ENCODE measurements at places on chromosomes 11 and 22. TPM values are rescaled to one million over a fixed set of nuclear protein-coding genes. Genes with fewer than 3 reads are reported as not detected.
A peak's percentile ranks its signal among the peaks of the same experiment; 100 is the strongest.

DNA sequence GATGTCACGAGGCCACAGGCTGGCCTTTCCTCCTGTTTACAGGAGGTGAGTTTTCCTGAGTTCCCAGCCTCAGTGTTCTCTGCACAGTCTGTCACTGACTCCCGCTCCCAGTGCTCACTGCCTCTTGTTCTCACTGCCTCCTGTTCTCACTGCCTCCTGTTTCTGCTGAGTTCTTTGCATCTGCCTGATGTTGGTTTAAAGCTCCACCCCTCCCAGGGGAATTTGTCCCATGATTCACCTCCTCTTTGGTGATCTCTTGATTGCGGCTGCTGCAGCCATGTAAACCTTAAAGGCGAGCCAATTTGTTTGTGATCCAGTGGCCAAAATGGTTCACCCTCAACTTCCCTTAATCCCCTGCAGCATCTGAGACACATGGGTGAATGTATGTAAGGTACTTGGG, 6.0 kb upstream of the TUBA8 start:
- peak overlapping the region; percentile 43 for H3K4me3 ChIP-seq
- H3K27me3 ChIP-seq = peaks cover 5% of the 10 kb centered on the region
- peaks cover 25% of the 10 kb centered on the region for H3K4me1 ChIP-seq
- peak overlapping the region; percentile 27 for H3K27ac ChIP-seq
- peaks cover 48% of the 10 kb centered on the region for H3K36me3 ChIP-seq
- DNase-seq = no peak

DNA sequence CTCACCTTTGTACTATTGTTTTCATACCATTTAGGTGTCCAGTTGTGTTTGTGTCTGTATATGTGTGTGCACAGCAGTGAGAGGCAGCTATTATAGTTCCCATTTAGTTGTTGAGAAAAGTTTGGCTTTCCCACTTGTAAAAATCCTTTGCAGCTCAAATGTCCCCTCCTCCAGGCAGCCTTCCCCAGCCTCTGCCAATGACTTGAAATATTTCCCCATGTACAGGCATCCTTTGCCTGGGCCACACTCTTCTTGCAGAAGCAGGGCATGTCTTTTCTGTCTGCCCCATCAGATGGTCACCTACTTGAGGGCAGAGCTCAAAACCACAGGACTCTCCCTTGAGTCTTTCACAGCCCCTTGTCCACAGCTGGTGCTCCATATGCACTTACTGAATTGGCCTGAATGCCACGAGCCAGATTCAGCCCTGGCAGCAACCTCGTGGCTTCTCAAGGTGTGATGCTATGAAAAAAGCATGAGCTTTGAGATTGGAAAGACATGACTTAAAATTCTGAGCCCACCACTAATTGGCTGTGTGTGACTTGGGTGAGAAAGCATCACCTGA, 39.3 kb downstream of the MYEOV start:
- peaks cover 29% of the 10 kb centered on the region for H3K4me1 ChIP-seq
- no peaks in the 10 kb centered on the region for H3K36me3 ChIP-seq
- no peak for DNase-seq
- no peak overlapping the region for H3K27ac ChIP-seq
- peaks cover 19% of the 10 kb centered on the region for H3K27me3 ChIP-seq
- no peak overlapping the region for H3K4me3 ChIP-seq

DNA sequence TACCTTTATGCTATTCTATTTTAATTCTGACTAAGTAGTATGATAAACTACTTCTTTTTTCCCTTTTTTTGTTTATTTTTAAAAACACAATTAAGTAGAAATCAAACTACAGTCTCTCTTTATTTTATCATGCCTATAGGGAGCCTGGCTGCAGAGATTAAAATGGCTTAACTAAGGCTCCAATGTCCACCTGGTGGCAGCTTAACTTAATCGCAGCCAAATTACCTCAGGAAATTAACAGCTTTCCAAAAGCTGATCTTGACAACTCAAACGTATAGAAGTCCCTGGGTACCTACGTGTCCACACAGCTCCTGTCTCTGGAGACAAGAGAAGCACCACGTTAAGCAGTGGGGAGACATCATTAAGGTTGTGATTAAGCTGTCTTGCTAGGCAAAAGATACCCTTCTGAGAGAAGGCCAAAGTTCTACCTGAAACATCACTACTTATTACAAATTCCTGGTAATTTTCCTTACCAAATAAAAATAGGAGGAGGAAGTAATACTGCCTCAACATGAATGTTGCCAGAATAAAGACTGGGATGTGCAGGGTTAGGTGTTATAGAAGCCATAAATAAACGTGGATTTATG, 63.2 kb upstream of the SNX19 start:
- H3K27ac ChIP-seq = no peak overlapping the region
- H3K36me3 ChIP-seq = no peaks in the 10 kb centered on the region
- DNase-seq = no peak
- H3K4me3 ChIP-seq = no peak overlapping the region
- H3K4me1 ChIP-seq = no peaks in the 10 kb centered on the region

The TSPAN18 gene
- total RNA-seq = 1.5 TPM

The C11orf52 gene
- total RNA-seq = not detected

GRCh38 chr11:92776676-92777075, 192.8 kb upstream of the MTNR1B start:
- H3K36me3 ChIP-seq = no peaks in the 10 kb centered on the region
- no peak overlapping the region for H3K4me3 ChIP-seq
- no peaks in the 10 kb centered on the region for H3K27me3 ChIP-seq
- no peak for DNase-seq
- no peaks in the 10 kb centered on the region for H3K4me1 ChIP-seq
- H3K27ac ChIP-seq = no peak overlapping the region

DNA sequence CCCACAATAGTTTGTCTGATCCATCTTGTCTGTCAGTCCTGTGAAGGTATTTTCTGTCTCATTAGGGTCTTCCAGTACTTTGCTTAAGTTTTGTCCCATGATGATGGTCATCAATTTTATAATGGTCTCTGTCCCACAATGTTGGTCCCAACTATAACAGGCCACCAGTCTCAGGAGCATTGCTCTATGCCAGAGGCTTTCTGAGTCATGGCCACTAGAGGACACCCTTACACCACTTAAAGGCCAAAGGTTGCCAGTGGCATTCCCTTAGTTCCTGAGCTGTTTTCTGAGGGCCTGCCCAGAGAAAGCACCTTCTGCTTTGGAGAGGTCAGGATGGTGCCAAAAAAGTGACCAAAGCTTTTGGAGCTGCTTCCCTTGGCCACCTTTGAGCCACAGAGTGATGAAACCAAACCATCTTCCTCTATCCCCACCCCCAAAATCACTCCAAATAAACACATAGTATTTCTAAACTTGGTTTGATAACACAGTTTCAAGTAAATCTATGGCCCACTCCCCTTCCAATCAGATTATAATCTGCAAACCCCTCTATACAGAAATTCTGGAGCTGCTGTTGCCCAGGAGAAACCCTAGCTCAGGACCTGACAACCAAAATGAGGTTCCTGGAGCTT, 19.3 kb downstream of the EIF3F start:
- no peak overlapping the region for H3K4me3 ChIP-seq
- no peaks in the 10 kb centered on the region for H3K4me1 ChIP-seq
- DNase-seq = peak; percentile 81
- H3K36me3 ChIP-seq = no peaks in the 10 kb centered on the region
- H3K27me3 ChIP-seq = peaks cover 2% of the 10 kb centered on the region
- H3K27ac ChIP-seq = no peak overlapping the region

The SYT7 gene
- total RNA-seq = 0.23 TPM

DNA sequence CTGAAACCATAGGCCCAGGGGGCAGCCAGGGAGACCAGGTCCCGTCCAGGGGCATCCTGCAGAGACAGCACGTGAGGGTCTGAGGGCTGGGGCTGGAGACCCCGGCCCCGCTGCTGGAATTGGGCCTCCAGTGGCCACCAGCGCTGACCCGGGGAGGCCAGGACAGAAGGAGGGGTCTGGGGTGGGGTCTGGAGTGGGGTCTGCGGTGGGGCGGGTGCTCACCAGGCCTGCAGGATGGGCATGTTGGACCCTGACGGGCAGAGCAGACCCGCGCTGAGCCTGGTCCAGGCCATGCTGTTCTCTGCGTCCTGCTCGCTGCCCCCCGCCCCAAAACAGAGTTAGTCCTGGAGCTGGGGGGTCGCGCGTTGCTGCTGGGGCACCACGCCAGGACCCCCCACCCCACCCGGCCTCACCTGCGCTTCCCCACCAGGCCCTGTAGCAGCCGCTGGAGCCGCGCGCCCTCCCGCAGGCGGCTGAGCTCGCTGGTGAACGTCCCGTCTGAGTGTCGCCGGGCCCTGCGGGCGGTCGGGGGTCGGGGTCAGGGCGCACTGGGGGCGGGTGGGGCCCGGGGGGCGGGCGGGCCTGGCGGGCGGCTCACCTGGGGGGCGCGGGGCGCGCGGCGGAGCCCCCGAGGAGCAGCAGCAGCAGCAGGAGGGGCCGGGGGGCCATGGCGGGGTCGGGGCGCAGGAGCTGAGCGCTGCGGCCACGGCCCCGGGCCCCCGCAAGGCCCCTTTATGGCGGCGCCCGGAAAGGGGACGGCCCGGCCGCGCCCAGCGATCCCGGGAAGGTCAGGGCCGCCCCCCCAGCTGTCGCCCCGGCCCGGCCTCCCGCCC, at the start of gene SCT:
Gene SCT, minus strand, starts transcription at position 707 of the 833 bp plus-strand sequence. Its CDS starts 38 bp downstream, at position 669.
- H3K4me1 ChIP-seq = peaks cover 16% of the 10 kb centered on the region
- H3K27me3 ChIP-seq = peaks cover 19% of the 10 kb centered on the region
- no peak within 1 kb of the TSS for H3K4me3 ChIP-seq
- H3K27ac ChIP-seq = no peak within 1 kb of the TSS

The FAM111B gene
- total RNA-seq = 70.1 TPM

The TP53AIP1 gene
- total RNA-seq = not detected

The BCO2 gene
- total RNA-seq = 1.1 TPM

Measured in activated CD4-positive, alpha-beta T cell treated with anti-CD3 and anti-CD28 coated beads, Interleukin-2, amount 10 ng/mL, durations not matched to agents 24 days and 14 days (primary cell).